ENCODE measurements at places on chromosomes 7 and 10. TPM values are rescaled to one million over a fixed set of nuclear protein-coding genes. Genes with fewer than 3 reads are reported as not detected.
A peak's percentile ranks its signal among the peaks of the same experiment; 100 is the strongest.

DNA sequence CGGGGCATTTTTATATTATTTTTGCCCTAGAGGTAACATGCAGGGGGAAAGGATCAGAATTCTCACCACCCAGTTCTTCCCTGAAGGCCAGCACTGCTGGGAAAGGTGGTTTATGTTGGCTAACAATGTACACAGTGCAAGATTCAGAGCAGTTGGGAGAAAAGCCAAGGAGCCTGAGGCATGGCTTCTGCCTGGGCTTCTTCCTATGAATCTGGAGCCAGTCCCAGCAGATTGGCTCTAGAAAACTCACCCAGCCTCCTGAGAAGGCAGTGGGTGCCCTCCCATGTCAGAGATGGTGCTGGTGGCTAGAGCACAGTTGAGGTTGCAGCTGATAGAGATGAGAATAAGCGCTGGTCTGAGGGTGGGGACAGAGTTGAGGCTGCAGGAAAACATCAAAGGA lies 44.7 kb upstream of the GPR26 start:
- H3K36me3 ChIP-seq = no peaks in the 10 kb centered on the region
- no peaks in the 10 kb centered on the region for H3K27me3 ChIP-seq
- no peaks in the 10 kb centered on the region for H3K4me1 ChIP-seq
- no peak overlapping the region for H3K27ac ChIP-seq

DNA sequence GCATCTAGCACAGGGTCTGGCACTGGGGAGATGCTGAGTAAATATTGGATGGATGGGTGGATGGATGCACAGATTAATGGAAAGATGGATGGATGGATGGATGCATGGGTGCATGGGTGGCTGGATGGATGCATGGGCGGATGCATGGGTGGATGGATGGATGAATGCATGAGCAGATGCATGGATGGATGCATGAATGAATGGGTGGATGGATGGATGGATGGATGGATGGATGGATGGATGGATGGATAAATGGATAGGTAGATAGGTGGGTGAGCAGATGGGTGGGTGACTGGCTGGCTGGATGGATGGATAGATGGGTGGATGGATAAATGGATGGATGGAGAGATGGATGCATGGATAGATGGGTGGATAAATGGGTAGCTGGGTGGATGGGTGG lies 5.7 kb downstream of the PAX4 start:
- no peak for DNase-seq
- no peaks in the 10 kb centered on the region for H3K4me1 ChIP-seq
- H3K4me3 ChIP-seq = no peak overlapping the region
- H3K36me3 ChIP-seq = no peaks in the 10 kb centered on the region
- H3K27ac ChIP-seq = no peak overlapping the region

DNA sequence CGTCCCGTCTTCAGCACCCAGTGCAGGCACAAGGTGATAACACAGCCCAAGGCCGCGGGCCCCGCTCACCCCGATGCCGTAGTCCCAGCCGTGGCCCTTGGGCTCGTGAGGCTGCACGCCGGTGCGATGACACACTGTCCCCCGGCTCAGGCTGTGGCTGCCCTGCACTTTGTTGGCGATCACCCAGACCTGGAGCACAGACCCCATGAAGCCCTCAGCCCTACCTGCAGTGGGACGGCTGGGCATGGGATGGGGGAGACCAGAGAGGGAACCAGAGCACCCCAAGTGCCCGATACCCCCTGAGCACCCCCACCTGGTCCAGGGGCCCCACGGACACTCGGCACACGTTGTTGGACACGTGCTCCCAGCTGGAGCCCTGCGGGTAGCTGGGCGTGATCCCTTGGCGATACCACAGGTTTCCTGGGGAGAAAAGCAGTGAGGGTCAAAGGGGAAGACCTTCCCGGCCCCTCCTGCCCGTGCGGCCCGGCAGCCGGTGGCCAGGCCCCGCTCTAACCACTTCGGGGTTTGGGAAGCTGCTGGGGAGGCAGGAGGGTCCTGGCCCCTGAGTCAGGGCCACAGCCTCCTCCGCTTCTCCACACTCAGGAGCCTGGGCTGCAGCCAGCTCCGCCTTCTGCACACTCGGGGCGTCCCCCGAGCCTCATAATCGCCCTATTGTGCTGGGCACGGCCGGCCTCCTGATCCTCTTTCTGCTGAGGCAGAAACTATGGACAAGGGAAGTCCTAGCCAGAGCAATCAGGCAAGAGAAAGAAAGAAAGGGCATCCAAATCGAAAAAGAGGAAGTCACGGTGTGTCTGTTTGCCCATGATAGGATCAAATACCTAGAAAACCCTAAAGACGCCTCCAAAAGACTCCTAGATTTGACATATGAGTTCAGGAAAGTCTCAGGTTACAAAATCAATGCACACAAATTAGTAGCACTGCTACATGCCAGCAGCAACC lies 6.7 kb downstream of the BHLHA15 start:
- no peak overlapping the region for H3K27ac ChIP-seq
- H3K4me1 ChIP-seq = peaks cover 15% of the 10 kb centered on the region
- H3K36me3 ChIP-seq = peaks cover 9% of the 10 kb centered on the region
- DNase-seq = peak; percentile 90

DNA sequence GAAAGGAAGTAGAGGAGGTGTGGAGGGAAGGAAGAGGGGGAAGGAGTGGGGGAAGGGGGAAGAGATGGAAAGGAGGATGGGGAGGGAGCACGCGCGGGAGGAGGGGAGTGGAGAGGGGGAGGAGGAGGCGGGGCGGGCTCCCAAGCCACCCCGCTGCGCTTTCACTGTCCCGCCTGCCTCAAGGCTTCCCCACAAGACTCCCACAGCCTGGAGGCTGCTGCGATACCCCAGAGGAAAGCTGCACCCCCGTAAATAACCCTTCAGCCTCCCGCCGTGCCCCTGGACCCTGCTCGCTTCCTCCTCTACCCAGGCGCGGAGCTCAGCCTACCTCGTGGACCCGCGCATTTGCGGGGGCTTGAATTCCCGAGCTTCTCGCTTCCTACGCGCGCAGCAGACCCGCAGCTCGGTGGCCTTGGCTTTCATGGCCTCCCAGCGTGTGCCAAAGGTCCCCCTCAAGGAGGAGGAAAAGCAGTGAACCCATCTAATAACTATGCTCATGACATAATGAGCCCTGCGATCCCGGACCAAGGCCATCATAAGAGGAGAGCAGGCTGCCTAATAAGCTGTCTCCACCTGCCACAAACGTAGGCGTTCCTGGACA lies at the start of gene C10orf67:
C10orf67 (minus strand) TSS at position 557 of the 601 bp plus-strand sequence; CDS start at position 534, 23 bp downstream.
- no peaks in the 10 kb centered on the region for H3K27me3 ChIP-seq
- no peak within 1 kb of the TSS for H3K27ac ChIP-seq
- peaks cover 25% of the 10 kb centered on the region for H3K4me1 ChIP-seq
- H3K36me3 ChIP-seq = no peaks in the 10 kb centered on the region

DNA sequence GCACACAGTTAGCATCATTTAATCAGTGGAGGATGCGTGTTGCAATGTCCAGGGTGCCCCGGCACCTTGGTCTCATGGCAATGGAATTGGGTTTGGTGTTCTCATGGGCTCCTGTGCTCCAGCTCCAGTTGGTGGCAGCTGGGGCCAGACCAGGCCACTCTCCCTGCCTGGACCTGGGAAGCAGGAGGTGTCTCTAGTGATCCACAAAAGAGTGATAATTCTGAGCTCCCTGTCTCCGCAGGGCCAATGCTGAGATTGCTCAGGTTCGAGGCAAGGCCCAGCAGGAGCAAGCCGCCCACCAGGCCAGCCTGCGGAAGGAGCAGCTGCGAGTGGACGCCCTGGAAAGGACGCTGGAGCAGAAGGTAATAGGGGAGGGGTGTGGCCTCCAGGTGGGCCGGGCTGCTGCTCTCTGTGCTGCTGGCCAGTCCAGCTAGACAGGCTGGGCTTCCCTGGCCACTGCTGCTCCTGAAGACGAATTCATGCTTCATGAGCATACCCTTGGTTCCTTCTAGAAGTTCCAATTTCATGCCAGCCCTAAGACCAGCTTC lies 21.7 kb upstream of the BTBD16 start:
- no peak overlapping the region for H3K4me3 ChIP-seq
- no peaks in the 10 kb centered on the region for H3K4me1 ChIP-seq
- H3K36me3 ChIP-seq = peaks cover 37% of the 10 kb centered on the region
- no peak for DNase-seq

GRCh38 chr7:119964788-119965542 lies 308.0 kb upstream of the KCND2 start:
- H3K27me3 ChIP-seq = no peaks in the 10 kb centered on the region
- DNase-seq = no peak
- H3K4me3 ChIP-seq = no peak overlapping the region
- no peaks in the 10 kb centered on the region for H3K36me3 ChIP-seq

DNA sequence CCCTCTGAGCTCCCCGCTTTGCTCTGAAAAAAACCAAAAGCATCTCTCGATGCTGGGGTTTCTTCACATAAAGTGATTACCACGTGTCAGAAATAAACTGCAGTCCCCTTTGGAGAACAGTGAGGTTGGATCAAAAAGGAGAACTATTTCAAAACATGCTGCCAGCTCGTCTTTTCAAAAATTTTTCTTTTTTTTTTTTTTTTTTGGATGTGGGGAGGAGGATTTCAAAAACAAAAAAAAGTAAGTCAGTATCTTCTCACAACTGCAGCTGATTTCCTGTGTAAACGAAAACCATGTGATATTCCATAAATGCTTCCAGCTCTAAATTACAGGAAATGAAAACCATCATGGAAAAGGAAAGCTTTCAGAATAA lies 155.0 kb upstream of the LYZL2 start:
- peak overlapping the region; percentile 79 for H3K4me3 ChIP-seq
- H3K4me1 ChIP-seq = peaks cover 30% of the 10 kb centered on the region
- DNase-seq = no peak
- H3K27ac ChIP-seq = peak overlapping the region; percentile 91

DNA sequence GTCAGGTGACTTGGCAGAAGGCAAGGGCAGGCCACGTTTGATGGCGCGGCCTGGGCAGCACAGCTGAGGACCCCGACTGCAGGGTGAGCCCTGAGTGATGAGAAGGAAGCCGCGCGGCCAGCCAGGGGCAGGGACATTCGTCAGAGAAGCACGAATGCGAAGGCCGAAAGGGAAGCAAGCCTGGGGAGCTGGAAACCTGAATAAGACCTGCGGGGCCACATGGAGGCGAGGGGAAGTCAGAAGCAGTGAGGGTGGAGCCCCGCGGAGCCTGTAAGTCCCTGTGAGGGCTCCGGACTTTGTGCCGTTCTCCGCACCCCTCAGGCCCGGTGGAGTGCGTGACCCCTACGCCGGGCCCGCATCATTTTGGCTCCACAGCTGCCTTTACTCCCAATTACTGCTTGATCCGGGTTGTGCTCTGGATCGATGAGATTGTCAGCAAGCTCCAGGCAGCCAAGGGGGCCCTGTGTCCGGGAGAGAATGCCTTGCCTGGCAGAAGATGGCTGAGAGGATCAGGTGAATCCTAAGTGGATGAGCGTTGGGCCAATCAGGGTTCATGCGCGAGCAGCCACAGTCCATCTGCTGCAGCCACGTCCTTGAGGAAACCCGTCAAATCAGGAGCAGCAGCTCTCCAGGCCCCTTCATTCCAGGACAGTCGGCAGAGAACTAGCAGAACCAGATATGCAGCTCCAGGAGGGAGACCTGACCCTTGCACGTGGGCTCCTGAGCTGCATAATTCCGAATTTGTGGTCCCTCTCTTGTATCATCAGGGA lies 293.3 kb upstream of the SHH start:
- H3K36me3 ChIP-seq = no peaks in the 10 kb centered on the region
- no peaks in the 10 kb centered on the region for H3K4me1 ChIP-seq

The RTKN2 gene
- total RNA-seq = 3.4 TPM

The CHRM2 gene
- 0.07 TPM for total RNA-seq

The IFIT3 gene
- 6.0 TPM for total RNA-seq

The ADAM22 gene
- total RNA-seq = 6.6 TPM

The ZNF862 gene
- total RNA-seq = 15.9 TPM

The PNLIP gene
- total RNA-seq = not detected

Measured in chondrocyte (in vitro differentiated cells).